ENCODE measurements at places on chromosomes 7 and 10.

GRCh38 chr7:66654275-66655112, 25.8 kb downstream of the KCTD7 start:
- DNase-seq = peak; percentile 92

GRCh38 chr7:101848208-101848951, 31.0 kb downstream of the CUX1 start:
- no peak for DNase-seq

GRCh38 chr7:142539901-142540300, 209.4 kb upstream of the PRSS1 start:
- no peak for DNase-seq

GRCh38 chr7:123341102-123341501, 141.3 kb upstream of the SLC13A1 start:
- no peak for DNase-seq

GRCh38 chr7:80908360-80908797, 10.5 kb downstream of the SEMA3C start:
- no peak for DNase-seq

- no peak for DNase-seq
Measured at GRCh38 chr7:80885757-80886156, 33.1 kb downstream of the SEMA3C start.

- no peak for DNase-seq
Measured at GRCh38 chr7:5243261-5243660, 39.5 kb upstream of the SLC29A4 start.

DNA sequence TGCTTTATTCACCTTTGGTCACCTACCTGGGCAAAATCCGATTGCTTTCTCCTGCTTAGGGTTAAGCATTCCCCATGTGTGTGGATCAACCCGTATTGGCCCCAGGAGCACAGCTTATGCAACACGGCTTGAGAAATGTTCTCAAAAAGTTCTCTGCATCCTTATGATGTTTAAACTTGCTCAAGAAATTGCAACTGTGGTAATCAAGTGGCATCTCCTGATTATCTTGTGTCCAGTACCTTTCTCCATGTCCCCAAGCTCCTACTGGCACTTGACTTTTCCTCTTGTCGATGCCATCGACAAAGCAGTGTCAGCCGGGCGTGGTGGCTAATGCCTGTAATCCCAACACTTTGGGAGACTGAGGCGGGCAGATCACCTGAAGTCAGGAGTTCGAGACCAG, 4.7 kb upstream of the PKD2L1 start:
- DNase-seq = no peak

DNA sequence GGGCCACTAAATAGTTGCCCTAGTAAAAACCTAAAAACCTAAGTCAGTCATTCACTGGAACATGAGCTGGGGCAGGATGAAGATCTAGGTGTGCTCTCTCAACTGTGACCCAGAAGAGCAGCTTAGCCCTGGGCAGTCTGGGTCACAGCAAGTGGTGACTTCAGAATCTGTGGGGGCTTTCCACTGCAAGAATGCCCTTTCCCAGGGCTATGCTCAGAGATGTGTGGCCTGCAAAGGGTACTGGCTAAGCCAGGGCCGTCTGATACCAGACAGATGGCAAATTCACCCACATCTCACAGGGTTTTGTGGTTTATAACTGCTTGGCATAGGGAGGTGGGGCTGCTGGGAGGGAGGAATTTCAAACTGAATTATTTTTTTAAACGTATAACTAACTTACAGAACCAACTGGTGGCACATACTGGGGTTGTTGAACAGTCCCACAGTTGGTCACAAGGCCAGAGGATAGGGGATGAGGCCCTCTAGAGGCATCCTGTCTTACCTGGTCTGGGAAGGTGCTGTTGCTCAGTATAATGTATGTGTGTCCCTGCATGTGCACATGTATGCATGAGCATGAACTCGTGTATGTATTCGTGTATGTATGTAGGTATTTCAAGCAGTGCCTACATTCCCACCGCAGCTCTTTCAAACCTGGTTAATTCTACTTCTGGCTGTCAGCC, 63.2 kb downstream of the PRPF18 start:
- DNase-seq = no peak

GRCh38 chr10:1180836-1181235, 124.7 kb downstream of the WDR37 start:
- no peak for DNase-seq

DNA sequence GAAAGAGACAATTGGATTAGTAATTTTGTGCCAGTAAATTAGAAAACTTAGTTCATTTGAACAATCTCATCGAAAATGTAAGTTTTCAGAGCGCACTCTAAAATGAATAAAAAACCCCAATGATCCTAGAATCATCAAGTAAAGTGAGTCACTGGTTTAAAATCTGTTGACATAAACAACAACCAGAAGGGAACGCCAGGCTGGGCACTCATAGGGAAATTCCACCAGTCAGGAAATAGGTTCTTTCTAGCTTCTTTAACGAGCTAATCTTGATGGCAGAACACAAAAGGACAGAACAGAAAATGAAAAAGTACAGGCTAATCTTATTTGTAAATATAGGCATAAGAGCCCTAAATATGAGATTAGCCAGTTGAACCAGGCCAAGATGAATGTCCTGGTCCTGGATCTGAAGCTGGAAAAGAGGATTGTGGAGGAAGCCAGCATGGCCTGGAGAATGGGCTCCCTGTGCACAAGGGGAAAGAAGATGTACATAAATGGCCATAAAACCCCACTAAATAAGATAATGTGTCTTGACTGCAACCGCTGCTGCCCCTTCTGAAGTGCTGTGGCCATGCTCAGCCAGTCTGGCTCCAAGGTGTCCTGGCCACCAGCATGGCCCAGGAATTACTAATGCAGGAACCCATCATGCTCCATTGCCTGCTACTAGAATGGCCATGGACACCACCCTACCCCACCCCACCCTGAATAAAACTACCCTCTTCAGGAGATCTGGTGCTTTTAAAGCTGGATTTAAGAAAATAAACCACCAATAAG, 114.0 kb downstream of the WDFY4 start:
- DNase-seq = no peak

DNA sequence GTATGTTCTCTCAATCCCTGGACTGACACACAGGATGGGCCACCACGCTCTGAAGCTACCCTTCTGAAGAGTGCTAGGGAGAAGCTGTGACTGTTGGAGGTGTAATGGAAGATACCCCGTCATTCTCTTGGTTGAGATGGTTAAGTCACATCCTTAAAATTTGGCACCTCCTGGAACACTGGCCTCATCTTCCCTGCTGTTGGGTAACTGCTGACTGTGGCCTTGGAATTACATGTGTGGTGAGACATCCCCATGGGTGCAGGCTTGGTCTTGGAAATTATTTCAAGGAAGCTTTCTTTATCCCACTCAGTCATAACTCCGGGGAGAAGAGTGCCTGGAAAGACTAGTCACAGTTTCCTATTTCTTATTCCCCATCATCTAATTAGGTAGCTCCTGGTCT, 62.0 kb downstream of the LRMDA start:
- DNase-seq = no peak

- no peak for DNase-seq
Measured at GRCh38 chr7:95316588-95316987, 7.7 kb downstream of the PON1 start.

Data from HCT116 (cell line).